ENCODE measurements at places on chromosomes 6 and 20.

DNA sequence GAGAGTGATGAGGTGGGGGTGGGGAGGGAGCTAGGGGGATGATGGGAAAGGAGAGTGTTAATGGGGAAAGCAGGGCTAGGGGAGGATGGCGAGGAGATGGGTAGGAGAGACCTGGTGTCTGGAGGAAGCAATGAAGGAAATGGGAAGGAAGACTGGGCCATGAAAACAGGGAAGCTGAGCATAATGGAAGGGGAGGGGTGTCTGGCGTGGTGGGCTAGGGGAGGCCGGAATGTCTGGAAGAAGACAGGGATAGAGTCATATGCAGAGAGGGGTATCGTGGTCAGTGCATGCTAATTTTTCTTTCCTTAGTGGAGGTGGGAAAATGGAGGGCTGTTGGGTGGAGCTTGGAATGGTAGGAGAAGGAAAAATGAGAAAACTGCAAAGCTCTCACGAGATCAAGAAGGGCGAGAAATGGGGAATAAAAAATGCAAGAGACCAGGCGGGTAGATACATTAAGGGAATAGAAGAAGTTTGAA, 423 bp downstream of the KLHDC3 start:
- no peak for DNase-seq

GRCh38 chr20:22556565-22557056, 27.8 kb downstream of the FOXA2 start:
- no peak for DNase-seq

GRCh38 chr20:50242548-50242862, 51.9 kb downstream of the CEBPB start:
- no peak for DNase-seq

DNA sequence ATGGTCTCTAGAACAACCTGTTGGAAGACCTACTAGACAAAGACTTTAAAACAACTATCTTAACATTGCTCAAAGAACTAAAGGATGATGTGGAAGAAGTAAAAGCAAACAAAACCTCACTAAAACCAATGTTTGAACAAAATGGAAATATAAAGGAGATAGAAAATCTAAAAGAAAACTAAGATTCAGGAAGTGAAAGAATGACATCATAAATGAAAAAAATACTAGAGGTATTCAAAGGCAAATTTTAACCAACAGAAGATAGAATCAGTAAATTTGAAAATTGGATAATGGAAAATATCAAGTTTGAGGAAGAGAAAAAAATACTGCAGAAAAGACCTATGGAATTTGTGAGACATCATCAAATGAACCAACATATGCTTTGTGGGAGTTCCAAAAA, 914.1 kb upstream of the GJE1 start:
- DNase-seq = no peak

- no peak for DNase-seq
Observed at GRCh38 chr20:56899506-56899905, 270.4 kb downstream of the TFAP2C start.

- DNase-seq = no peak
Observed at GRCh38 chr20:9474835-9475415, 39.5 kb upstream of the LAMP5 start.

DNA sequence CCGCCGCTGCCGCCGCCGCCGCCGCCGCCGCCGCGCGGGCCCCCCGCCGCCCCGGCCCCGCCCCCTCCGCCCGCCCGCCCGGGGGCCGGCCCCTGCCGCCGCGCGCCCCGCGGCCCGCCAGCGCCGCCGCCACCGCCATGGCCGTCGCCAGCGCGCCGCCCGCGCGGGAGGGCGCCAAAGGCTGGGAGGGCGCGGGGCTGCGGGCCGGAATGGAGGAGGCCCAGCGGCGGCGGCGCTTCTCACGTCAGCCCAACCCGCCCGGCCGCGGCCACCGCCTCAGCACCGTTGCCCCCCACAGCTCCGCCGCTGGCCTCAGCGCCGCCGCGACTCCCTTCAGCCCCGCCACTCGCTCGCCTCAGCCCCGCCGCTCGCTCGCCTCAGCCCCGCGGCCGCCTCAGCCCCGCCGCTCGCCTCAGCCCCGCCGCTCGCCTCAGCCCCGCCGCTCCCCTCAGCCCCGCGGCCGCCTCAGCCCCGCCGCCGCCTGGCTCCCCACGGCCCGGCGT, 258 bp downstream of the PHF10 start:
- DNase-seq = peak; percentile 53

- peak; percentile 65 for DNase-seq
Observed at GRCh38 chr6:165671222-165671768, 8.3 kb upstream of the PDE10A start.

GRCh38 chr6:140281236-140281635, 906.8 kb upstream of the CITED2 start:
- no peak for DNase-seq

DNA sequence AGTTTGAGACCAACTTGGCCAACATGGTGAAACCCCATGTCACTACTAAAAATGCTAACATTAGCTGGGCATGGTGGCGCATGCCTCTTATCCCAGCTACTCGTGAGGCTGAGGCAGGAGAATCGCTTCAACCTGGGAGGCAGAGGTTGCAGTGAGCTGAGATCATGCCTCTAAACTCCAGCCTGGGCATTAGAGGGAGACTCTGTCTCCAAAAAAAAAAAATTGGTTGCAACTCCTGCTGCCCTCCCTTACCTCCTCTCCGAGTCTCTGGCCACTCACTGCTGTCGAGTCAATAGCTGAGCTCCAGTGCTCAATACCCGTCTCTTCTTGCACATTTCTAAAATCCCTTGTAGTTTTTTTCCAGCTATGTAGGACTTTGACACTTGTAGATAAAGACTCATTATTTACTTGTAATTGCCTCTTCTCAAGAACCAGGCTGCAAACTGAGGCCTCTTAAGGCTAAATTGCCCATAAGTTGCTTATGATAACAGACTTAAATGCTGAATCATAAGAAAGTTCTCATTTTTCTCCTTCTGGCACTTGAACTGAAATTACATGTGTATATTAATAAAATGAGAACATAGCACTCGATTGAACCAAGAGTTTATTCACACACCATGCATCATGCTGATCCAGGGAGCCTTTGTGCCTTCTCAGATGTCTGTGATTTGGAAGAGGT, 13.8 kb downstream of the HECA start:
- DNase-seq = no peak

Measured in NCI-H1105 treated with DMSO at 0.1 percent for 48 hours (cell line).